C1 segment of cervical spinal cord (tissue), 14 donors: ENCODE measurements at places on chromosomes 1 and 21.

DNA sequence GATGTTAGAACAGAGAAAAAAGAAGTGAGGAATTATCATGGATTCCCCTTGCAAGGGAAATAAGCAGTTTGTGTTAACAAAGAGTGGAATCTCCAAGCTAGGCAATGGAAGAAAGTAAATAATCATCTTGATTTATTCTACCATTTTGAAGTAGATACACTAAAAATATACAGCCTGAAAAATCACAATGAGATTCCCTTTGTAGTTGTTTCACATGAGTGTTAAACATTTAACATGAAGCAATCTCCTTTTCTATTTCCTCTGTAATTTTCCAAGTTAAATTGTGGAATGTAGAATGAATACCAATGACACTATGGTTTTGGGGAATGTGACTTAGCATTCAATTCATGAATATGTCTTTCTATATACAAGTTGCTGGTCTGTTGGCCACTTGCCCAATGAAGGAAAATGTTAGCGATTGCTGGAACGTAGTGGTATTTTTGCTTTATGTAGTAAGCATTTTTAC lies 5.7 kb downstream of the TGFB2 start:
- no peak for DNase-seq

- no peak for DNase-seq
Measured at GRCh38 chr1:210132582-210132981, 100.0 kb upstream of the SERTAD4 start.

DNA sequence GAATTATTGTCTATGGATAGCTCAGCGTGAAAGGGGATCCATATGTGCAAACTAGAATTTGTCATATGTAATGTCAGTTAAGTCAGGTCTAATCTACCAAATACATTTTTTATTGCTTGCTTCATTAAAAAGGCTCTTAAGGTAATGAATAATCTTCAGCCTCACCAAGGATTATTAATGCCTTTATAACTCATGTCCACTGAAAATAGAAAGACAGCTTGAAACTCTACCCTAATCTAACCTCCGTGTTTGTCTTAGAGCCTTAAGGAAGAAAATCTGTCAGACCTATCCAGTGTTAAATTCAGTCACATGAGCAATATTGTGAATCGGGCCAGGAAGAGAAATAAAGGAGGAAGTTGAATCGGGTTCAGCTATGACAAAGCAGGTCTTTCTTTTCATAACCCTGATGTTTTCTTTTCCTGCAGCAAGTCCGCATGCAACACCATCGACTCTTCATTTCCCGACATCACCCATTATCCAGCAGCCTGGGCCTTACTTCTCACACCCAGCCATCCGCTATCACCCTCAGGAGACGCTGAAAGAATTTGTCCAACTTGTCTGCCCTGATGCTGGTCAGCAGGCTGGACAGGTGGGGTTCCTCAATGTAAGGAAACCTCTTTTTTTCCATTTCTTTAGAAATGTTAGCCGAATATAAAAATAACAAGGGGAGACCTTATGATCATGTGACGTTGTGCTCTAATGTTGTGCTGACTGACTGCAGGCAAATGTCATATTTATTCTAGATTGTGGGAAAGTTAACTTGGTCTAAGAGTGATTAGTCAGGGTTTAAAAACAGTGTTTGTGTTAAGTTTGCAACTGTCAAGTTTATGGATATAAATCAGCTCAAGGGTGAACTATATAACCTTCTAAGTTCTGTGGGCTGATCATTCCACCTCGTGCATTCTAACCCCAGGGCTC lies 321.0 kb downstream of the TM2D1 start:
- DNase-seq = no peak

DNA sequence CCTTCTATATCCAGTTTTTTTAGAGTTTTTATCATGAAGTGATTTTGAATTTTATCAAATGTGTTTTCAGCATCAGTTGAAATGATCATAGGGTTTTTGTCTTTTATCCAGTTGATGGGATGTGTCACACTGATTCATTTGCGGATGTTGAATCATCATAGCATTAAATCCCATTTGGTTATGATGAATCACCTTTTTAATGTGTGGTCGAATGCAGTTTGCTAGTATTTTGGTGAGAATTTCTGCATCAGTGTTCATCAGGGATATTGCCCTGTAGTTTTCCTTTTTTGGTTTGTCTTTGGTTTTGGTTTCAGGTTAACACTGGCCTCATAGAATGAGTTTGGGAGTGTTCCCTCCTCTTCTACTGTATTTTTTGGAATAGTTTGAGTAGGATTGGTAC lies 80.3 kb downstream of the DIRAS3 start:
- no peak for DNase-seq

GRCh38 chr1:184324972-184325371 lies 61.9 kb upstream of the C1orf21 start:
- no peak for DNase-seq

- no peak for DNase-seq
Measured at GRCh38 chr1:3674100-3675094, 22.1 kb downstream of the TP73 start.

- DNase-seq = no peak
Measured at GRCh38 chr1:9380711-9381110, 88.0 kb downstream of the SPSB1 start.

- no peak for DNase-seq
Measured at GRCh38 chr1:77347646-77348045, 65.8 kb downstream of the AK5 start.

DNA sequence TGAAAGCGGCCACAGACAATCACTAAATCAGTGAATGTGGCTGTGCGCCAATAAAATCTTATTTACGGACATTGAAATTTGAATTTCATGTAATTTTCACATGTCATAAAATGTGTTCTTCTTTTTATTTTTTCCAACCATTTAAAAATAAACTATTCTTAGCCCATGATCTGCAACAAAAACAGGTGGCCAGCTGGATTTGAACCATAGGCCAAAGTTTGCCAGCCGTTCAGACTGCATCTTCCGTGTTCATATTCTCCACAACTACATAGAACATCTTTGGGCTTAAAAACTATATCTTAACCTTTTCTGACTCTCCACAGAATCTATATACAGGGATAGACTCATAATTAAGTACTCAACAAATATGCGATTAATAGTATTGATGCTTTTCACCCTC lies 81.2 kb upstream of the RALGPS2 start:
- no peak for DNase-seq

- DNase-seq = no peak
Measured at GRCh38 chr1:212667223-212668139, 32.2 kb downstream of the BATF3 start.

GRCh38 chr1:82880506-82880905 lies 1079.8 kb downstream of the ADGRL2 start:
- DNase-seq = no peak

GRCh38 chr1:147676311-147677085 lies 6.2 kb upstream of the ACP6 start:
- DNase-seq = no peak

- DNase-seq = no peak
Measured at GRCh38 chr21:45816794-45817193, 164.8 kb upstream of the COL6A1 start.

- no peak for DNase-seq
Measured at GRCh38 chr1:56816909-56817308, 2.3 kb downstream of the FYB2 start.

GRCh38 chr21:42453224-42453985 lies 42.6 kb downstream of the RSPH1 start:
- no peak for DNase-seq

- no peak for DNase-seq
Measured at GRCh38 chr1:84998642-84999280, 1.8 kb upstream of the MCOLN2 start.

DNA sequence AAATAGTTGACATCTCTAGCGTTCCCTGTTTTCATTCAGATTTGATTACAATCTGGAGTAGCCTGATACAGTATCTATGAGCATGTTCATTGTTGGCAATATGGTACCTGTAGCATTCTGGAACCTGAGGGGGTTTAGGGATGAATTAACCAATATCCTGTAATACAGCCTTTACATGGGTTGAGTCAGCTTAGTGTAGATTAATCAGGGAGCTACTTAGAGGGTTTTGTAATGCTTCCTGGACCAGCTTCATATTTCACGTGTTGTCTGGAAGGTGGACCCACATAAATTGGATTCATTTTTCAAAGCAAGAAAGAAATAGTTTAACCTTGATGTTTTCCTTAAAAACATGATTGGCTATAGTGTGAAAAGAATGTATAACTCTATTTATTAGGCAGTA lies 3.6 kb downstream of the OTUD3 start:
- no peak for DNase-seq

- no peak for DNase-seq
Measured at GRCh38 chr1:100443811-100444571, 91.7 kb downstream of the CDC14A start.

- no peak for DNase-seq
Measured at GRCh38 chr1:37691497-37692077, 729 bp upstream of the CDCA8 start.

DNA sequence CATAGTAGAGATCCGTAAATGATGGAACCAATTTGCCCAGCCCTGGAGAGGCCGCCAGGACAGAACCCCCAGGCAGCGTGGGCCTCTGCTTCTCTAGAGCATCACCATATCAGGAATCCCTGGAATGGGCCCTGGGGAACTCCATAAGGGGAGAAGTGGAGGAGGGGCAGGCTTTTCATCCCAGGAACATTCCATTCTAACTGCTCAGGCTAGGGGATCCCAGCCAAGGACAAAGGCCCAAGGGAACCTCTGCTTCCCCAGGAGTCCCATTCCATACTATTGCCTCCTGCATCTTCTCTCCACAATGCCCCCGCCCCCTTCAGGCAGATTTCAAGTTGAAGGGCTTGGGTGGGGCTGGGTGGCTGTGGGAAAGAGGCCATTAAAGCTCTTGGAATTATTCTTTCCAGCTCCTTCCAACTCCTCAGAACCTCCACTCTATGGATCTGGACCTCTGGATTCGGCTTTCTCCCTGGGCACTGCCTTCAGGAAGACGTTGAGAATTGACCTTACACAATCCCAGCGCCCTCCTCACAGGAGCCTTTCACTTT lies 6.0 kb downstream of the TRNP1 start:
- no peak for DNase-seq

DNA sequence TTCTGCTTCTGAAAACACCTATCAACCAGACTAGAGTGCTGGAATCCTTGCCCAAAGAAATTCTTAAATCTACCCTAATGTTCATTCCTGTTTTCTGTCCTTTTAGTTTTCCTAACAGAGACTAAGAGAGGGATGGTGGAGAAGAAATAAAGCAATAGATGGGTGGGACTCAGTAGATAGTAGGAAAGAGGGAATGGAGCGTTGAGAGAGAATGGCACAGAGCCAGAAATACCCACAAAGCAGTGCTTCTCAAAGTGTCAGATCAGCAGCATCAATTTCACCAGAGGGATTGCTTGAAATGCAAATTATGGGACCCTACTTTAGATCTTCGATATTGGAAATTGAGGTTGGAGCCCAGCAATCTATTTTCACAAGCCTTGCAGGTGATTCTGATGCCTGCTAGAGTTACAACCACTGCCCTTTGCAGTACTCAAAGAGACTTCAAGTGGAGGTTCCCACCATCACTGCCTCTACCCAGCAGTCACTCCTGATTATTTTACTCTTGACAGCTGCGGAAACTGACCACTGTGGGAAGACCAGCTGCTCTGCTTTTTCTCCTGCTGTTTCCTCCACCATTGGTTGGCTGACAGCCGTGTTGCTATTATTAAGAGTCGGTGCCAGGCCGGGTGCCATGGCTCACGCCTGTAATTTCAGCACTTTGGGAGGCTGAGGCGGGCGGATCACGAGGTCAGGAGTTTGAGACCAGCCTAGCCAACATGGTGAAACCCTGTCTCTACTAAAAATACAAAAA lies 11.4 kb upstream of the PRPF3 start:
- DNase-seq = no peak

DNA sequence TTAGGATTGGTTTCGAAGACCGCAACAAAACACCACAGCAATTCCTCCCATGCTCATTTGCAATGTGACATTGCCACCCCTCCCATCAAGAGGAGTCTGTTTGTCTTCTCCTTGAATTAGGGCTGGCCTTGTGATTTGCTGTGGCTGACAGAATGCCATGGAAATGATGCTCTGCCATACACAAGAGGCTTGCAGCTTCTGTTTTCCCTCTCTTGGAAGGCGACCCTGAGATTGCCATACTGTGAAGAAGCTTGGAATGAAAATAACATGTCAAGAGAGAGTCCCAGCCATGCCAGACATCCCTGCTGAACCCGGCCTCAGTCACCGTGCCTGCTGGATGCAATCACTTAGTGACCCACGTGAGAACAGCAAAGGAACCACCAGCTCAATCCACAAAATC lies 212.4 kb downstream of the CRB1 start:
- no peak for DNase-seq

DNA sequence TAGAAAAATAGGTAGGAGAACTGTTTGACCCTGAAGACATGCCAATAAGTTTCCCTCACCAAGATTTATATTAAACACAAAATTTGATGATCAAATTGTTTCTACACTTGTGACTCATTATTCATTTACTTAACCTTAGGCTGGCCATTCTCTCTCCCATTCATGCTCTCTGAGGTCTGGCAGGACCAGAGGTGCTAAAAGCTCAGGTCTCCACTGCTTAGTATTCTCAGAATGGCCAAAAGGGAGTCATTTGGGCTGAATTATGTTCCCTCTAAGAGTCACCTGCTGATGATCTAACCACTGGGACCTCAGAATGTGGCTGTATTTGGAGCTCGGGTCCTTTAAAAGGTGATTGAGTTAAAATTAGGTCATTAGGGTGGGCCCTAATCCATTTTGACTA lies 47.1 kb upstream of the ATP1B1 start:
- no peak for DNase-seq

DNA sequence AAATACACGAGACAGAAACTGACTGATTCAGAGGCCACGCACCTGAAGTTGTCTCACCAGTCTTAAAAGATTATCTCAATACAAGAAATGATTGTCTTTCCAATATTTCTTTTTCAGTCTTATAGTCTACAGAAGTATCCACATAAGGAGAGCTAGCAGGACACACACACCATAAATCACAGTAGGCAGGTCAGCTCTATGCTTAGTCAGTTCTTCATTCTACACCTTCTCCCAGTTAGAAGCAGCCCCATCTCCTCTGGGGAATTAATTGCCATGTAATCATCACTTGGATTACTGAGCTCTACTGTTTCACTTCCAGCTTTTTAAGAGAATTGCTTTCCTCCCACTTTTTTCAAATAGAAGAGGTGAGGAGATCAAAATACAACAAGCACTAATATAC lies 59.6 kb downstream of the SMYD3 start:
- no peak for DNase-seq

DNA sequence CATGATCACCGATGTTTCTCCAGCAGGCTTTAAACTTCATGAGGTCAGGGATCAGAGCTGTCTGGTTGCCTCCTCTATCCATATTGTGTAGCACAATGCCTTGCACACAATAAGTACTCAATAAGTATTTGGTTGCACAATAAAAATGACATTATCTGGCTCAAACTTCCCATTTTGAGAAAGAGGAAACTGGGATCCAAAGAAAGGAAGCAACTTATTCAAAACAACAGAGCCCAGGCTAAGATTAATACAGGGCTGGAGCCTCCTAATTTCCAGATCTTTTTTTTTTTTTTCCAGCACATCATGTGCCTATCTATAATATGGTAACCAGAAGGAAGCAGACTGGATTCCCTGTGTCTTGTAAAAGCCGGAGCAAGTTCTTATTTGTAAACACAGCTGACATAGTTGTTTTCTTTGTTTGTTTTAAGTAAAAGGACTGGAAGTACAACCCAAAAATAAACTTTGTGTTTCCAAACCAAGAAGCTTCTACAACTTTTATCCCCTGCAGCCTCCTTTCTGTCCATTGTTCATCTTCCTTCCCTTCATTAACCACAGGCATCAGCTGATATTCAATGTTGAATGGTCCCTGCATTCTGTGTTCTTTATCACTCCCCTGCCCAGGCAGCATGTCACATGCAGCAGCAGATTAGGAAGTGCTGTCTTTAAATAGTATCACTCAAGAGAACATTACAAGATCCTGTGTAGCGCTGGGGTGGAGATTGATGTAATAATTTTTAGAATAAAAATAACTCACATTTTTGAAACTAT lies 71.2 kb upstream of the HOOK1 start:
- no peak for DNase-seq
